ENCODE measurements at places on chromosomes 2 and 18. TPM values are rescaled to one million over a fixed set of nuclear protein-coding genes. Genes with fewer than 3 reads are reported as not detected.

GRCh38 chr18:54222922-54223567 is 1.4 kb downstream of the MBD2 start:
- DNase-seq: peak; percentile 68
- H3K4me3 ChIP-seq: peak overlapping the region; percentile 88
- H3K27ac ChIP-seq: peak overlapping the region; percentile 96

- DNase-seq: no peak
- H3K4me1 ChIP-seq: peaks cover 7% of the 10 kb centered on the region
- no peak overlapping the region for H3K27ac ChIP-seq
- H3K36me3 ChIP-seq: no peaks in the 10 kb centered on the region
- no peak overlapping the region for H3K4me3 ChIP-seq
Measured at GRCh38 chr18:70463085-70463484, 174.2 kb downstream of the SOCS6 start.

DNA sequence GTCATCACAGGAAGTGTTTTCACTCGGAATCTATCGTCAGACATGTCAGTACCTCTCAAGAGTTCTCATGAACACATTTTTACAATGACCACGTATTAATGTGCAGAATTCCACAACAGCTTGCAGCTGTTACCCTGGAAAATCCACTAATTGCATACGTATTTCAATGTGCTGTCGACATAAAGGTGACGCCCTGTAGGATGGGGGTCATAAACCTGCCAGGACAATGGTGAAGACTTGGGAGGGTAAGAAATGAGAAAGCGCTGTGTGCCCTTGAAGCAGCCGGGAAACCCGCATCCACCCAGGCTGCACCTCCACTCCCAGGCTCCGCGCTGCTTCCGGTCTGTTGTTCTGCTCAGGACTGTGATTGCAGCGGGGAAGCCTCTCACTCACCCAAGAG is 14.0 kb downstream of the TMEM18 start:
- no peak overlapping the region for H3K4me3 ChIP-seq
- H3K27me3 ChIP-seq: peaks cover 2% of the 10 kb centered on the region
- peaks cover 26% of the 10 kb centered on the region for H3K4me1 ChIP-seq
- H3K27ac ChIP-seq: no peak overlapping the region
- DNase-seq: no peak

DNA sequence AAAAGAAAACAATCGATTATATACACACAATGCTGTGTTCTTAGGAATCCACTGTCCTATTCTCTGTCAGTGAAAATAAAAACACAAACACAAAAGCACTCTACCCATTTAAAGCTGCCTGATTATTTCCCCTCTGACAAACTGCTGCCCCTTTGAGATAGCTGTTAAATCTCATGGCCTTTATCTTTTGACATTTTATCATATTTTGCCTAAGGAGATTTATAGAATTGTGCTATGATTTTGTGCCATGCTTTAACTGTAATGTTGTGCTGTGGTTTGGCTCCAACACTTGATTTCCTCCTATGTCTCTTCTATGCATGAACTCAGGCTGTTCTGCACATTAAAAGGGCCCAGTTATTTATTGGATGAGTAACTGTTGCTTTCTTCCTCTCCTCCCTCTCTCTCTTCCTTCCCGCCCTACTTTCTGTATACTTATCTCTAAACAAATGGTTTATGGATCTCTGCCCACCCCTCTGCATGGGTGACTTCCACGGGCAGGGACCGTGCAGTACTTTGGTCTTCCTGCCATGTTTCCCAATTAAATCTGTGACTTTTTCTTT is 1096.6 kb downstream of the TSN start:
- no peak overlapping the region for H3K4me3 ChIP-seq
- H3K36me3 ChIP-seq: no peaks in the 10 kb centered on the region
- no peak for DNase-seq

DNA sequence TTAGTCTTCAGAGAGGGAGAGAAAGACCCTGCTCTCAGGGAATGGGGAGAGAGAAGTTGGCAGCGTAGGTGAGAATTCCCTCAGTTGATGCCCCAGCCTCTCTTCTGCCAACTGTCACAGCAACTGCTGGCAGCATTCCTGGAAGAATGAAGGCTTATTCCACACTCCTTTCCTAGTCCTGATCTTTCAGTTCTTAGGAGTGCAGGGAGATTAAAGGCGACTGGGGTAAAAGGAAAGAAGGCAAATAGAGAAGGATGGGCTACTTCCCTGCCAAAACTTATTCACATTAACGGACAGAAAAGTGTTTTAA is 65.9 kb upstream of the ACAA2 start:
- H3K36me3 ChIP-seq: no peaks in the 10 kb centered on the region
- no peak for DNase-seq
- no peak overlapping the region for H3K4me3 ChIP-seq
- H3K4me1 ChIP-seq: no peaks in the 10 kb centered on the region
- peaks cover 22% of the 10 kb centered on the region for H3K27me3 ChIP-seq

DNA sequence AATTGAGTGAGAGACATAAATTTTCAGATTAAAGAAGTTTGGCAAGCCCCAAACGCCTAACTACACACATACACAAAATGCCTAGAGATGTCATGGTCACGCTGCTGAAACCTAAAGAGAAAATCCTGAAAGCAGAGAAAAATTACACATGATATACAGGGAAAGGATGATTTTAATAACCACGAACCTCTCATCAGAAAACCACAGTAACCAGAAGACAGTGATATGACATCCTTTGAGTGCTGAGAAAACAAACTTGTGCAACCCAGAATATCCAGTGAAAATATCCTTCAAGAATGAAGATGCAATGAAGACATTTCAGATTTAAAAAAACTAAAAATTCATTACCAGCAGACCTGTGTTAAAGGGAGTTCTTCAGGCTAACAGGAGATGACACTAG is 122.4 kb upstream of the LMAN1 start:
- H3K27me3 ChIP-seq: peaks cover 10% of the 10 kb centered on the region
- H3K4me3 ChIP-seq: no peak overlapping the region
- H3K4me1 ChIP-seq: no peaks in the 10 kb centered on the region
- no peak for DNase-seq
- no peaks in the 10 kb centered on the region for H3K36me3 ChIP-seq
- no peak overlapping the region for H3K27ac ChIP-seq

Gene TUBA3E
- total RNA-seq: not detected

Measured in activated CD4-positive, alpha-beta memory T cell treated with anti-CD3 and anti-CD28 coated beads for 36 hours (primary cell).